ENCODE measurements at places on chromosomes 6 and 20.

DNA sequence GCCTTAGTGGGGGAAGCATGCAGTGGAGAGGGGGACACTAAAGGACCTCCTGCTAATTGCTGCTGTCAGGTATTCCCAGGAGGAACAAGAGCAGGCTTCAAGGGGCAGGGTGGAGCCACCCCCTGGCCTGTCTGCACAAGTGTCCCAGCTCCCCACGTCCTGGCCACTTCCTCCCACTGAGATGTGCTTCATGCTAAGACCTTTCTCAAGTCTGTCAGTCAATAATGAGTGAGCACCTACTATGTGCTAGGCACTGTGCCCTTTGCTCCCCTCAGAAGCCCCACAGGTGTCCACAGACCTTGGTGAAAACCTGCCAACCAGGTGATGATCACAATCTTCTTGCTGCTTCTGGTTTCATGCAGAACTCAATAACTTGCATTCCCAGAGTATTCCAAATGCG lies 147.9 kb downstream of the UNC5CL start:
- no peak for DNase-seq

DNA sequence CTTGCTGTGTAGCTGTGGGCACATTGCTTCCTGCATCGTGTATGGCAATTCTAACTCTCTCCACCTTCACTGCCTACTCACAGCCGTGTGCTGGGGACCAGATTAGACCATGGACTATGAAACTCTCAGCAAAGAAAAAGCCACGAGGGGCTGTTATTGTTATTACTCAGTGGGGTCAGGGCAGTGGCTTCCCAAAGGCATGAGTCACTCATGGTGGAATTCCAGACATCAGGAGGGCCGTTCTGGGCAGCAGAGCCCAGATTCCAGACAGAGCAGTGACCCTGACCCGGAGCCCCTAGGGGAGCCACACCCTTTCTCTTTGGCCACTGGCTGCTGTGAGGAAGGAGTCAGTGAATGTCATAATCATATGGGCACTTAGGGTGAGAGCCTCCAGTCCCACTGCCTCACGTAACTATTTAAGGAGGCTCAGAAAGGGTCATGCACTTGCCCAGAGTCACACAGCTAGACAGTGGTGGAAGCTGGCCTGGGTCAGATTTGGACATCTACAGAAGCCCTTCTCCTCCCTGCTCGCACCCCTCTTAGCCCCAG lies 22.2 kb upstream of the CCN5 start:
- no peak for DNase-seq

DNA sequence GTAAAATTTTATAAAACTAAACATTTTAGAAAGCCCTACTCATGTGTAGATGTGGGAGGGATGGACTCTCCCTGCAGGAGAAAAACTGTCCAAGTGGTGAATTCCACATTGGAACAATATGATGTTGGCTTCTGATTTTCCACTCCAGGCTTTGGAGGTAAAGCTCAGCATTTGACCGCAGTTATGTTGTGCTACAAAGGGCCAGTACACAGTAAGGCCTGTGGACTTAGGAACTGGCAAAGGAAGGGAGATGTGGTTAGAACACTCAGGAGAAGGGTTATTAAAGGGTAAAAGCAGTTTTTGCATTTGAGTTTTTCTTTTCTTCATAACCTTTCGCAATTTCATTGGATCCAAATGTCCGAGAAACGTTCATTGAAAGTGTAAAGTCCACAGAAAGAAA lies 150.3 kb upstream of the SASH1 start:
- DNase-seq: no peak

DNA sequence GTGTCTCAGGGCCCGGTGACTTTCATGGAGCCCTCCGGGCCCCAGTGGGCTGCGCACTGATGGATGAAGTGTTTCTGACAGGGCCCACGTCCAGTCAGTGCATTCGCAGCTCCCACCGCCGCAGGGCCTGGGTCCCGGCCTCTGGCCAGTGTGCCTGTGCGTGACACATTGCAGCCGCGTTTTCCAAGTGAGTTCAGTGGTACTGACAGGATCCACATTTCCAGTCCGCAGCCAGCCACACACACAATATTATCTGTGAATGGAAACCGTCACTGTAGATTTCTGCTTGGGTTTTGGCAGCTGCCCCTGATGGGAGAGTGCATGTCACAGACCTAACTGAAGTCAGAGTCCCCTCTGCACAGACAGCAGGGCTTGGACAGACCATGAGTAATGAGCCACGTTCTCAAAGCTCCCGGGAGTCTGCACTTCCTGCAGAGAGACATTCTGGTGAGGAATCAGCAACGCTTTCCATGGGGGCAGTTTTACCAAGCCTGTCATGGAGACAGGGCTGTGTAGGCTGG lies 171.4 kb downstream of the MYLK4 start:
- DNase-seq: no peak

DNA sequence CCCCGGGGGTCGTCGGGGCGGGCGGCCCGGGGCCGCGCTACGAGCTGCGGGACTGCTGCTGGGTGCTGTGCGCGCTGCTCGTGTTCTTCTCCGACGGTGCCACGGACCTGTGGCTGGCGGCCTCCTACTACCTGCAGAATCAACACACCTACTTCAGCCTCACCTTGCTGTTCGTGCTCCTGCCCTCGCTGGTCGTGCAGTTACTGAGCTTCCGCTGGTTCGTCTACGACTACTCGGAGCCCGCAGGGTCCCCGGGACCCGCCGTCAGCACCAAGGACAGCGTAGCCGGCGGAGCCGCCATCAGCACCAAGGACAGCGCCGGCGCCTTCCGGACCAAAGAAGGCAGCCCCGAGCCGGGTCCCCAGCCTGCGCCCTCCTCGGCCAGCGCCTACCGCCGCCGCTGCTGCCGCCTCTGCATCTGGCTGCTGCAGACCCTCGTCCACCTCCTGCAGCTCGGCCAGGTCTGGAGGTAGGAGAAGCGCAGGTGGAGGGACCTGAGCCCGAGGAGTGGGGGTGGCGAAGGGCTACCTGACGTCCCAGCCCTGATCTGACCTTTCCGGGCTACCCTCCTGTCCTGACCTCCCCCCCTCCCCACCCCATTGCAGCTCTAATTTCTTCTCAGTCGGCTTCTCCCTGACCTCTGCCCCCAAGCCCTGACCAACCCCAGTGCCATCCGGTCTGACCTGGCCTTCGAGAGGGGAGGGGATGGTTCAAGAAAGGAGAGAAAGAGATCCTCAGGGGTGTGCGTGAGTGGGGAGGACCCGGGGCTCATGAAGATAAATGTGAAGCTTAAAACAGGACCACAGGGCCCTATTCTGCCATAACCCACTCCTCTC lies 558 bp downstream of the XKR7 start:
- peak; percentile 44 for DNase-seq
